ENCODE measurements at places on chromosomes 3 and 15.

DNA sequence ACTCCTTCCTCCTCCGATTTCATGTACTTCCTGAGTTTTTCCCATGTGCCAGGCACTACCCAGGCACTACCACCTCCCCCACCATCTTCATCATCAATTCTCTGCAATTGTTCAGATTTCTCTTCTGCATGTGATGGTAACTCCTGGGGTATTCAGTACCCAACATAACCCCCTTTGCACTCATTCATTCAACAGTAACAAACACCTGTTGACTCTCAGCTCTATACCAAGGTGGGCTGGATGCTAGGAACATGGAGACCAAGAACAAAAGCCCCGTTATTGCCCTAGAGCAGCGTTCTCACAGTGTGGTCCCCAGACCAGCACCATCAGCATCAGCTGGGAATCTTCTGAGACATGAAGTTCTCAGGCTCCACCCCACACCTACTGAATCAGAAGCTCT lies 113.0 kb upstream of the CHD2 start:
- no peak for DNase-seq

GRCh38 chr3:41575724-41576123 lies 376.4 kb downstream of the CTNNB1 start:
- DNase-seq = no peak

GRCh38 chr3:43364926-43365325 lies 78.6 kb downstream of the SNRK start:
- no peak for DNase-seq

DNA sequence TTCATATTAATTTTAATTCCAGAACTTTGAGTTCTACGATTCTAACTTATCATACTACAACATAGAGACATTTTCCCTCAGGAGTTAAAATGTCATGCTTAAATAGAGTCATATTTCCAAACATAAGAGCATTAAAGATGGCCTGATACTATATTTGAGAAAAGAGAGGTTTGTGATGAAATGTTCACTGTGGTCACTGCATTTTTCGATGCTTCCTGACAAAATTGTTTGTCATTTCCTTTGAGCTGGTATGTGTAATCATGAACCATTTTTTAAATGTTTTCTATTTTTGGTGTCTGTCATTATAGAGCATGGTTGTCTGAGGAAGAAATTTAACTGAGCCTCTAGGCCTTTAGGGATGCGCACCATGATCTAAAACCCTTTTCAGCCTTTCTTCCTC lies 721.4 kb upstream of the NR2F2 start:
- no peak for DNase-seq

DNA sequence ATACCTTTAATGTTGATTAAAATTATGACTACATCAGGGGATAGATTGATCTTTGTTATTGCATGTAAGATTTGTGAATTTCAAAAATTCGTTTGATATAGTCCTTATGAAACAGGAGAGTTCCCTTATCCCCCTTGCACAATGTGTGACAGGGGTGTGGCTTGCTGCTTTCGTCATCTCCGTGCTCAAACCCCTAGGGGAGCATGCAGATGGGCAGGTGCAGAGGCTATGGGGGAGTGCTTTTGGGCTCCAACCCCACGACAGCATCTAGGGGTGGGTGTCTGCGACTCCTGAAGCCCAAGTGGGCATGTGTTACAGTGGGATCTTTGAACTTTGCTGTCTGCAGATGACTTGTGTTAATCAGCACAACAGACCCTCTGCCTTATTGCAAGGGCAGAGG lies 360.1 kb upstream of the GOLIM4 start:
- DNase-seq = no peak

DNA sequence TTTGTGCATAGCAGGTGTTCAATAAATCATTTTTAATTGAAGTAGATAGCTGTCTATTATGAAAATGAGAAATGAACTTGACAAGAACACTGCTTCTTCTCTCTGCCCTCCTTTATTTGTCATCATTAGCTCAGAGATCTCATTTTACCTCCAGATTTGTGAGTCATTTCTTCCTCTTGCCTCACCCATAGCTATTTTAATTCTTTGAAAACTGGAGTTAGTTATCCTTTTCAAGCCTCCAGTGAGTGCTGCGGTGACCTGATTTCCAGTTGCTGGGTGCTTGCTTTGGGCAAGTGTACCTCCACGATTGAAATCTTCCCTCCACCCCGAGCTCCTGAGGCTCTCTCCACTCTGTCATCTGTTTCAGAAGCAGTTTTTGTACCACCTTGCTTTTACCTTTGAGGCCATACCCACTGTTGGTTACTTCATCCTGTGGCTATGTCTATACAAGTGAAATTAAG lies 114.6 kb downstream of the NFKBIZ start:
- DNase-seq = no peak

DNA sequence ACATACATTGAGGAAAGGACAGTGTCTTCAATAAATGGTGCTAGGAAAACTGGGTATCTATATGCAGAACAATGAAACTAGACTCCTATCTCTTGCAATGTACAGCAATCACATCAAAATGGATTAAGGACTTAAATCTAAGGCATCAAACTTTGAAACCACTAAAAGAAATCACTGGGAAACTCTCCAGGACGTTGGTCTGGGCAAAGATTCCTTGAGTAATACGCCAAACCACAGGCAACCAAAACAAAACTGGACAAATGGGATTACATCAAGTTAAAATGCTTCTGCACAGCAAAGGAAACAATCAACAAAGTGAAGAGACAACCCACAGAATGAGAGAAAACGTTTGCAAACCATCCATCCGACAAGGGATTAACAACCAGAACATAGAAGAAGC lies 14.5 kb downstream of the LAMP3 start:
- DNase-seq = no peak

Measured in GM18507 (cell line).